ENCODE measurements at places on chromosomes 7 and 10.
A peak's percentile ranks its signal among the peaks of the same experiment; 100 is the strongest.

GRCh38 chr7:73451780-73452398, 18.3 kb downstream of the FZD9 start:
- peak; percentile 59 for DNase-seq

GRCh38 chr10:73647875-73648651, 6.8 kb upstream of the MYOZ1 start:
- no peak for DNase-seq

- DNase-seq: no peak
Observed at GRCh38 chr10:4704034-4704545, 121.9 kb upstream of the AKR1E2 start.

DNA sequence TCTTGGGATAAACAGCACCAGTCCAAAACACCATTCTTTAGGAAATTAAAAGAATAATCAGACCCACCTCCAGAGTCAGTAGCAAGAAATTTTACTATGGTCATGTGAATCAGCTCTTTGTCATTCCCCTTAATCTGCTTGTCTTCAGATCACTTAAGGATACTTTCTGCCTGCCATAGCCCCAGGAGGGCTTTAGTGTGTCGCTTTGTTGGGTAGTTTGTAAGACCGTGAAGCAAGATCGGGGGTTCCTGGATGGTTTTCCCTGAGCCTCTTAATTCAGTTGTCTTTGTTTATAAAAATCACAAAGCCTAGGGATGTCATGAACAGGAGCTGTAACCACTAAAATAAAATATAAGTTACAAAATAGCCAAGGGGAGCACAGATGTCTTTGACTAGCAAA, 223.6 kb downstream of the RELN start:
- no peak for DNase-seq

- DNase-seq: no peak
Observed at GRCh38 chr7:84744385-84744784, 442.5 kb downstream of the SEMA3D start.

GRCh38 chr10:784403-785088, 95.1 kb upstream of the DIP2C start:
- DNase-seq: no peak

DNA sequence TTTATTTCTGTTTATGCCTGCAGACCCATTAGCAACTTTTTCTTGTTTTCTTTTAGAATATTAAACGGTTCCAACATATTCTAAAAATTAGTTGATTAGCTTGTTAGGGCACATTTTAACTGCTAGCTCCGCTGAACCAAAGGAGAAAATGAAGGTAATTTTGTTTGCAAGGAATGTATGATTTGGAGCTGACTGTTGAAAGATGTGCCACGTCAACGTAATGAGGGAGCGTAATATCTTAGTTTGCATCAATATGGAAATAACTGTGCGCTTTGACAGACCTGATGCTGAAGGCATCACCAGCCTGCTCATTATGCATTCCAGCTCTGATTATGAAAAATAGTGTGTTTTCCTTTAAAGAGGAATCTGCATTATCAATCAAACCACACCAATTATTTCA, 102.0 kb upstream of the CTBP2 start:
- DNase-seq: no peak

DNA sequence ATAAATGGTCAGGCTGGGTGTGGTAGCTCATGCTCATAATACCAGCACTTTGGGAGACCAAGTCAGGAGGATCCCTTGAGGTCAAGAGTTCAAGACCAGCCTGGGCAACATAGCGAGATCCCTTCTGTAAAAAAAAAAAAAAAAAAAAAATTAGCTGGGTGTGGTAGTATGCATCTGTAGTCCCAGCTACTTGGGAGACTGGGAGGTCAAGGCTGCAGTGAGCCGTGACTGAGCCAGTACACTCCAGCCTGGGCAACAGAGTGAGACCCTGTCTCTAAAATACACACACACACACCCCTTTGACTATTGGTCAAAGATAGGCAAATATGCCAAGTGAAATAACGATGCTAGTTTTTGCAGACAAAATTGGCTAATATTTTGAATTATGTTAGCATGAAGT, 80.6 kb downstream of the IGF2BP3 start:
- no peak for DNase-seq

DNA sequence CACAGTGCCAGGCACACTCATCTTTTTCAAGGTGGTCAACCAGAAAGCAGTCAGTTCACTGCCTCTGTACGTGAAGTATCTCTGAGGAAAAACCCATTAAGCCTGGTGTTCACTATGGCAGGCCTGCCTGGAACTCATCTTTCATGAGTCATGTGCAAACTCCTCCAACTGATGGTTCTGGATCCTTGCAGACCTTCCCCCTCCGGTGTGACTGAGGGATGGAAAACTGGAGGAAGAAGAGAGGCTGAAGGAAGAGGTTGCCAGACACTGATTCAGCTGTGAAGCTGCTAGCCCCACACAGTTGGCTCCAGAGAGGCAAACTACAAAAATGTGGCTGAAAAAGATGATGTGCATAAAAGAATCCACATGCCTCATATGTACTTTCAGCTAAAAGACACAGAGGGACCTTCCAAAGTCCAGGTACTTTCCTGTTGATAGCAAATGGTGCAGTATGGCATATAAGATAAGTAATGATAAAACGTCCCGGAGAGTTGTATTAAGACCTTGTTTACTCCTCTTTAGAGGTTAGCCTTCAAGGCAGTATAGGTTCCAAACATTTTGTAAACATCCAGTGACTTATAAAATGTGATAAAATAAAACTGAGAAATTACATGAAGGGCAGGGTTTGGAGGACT, 2.7 kb downstream of the CYP3A5 start:
- no peak for DNase-seq

DNA sequence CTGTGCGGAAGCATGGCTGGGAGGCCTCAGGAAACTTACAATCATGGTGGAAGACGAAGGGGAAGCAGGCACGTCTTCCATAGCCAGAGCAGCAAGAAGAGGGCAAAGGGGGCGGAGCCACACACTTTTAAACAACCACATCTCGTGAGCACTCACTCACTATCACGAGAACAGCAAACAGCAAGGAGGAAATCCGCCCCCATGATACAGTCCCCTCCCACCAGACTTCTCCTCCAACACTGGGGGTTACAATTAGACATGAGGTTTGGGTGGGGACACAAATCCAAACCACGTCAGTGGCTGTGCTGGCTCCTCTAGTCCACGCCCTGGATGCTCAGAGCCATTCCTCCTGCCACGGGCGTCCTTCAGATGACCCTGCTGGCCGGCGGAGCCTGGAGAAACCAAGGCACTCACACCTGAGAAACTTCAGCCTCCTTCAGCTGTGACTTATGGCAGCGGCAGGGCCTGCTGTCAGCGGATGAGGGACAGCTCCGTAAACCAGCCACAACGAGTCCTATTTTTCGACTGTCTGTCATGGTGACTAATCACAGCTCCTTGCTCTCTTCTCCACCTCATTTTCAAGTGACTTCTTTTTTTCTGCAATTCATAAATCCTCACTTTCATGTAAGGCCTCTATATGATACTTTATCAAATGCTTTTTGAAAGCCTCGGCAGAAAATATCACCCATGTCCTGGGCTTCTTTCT, 167.9 kb upstream of the PFKP start:
- no peak for DNase-seq

DNA sequence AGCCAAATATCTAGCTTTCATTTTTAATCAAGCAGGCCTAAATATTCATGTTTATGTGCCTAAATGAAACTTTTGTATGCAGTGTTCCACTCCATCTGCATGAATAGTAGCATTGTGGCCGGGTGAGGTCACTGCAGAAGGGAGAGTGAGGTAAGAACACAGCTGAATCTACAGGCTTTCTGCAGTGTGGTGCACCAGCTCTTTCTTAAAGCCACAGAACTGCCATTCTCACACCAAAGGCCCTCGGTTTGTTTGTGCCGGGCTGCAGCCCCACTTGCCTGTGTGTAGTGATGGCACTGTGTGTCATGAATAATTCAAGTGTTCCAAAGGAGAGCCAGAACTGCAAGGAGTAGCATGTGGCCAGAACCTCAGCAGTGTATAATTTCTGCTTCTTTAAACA, 204.1 kb downstream of the TRIL start:
- no peak for DNase-seq

DNA sequence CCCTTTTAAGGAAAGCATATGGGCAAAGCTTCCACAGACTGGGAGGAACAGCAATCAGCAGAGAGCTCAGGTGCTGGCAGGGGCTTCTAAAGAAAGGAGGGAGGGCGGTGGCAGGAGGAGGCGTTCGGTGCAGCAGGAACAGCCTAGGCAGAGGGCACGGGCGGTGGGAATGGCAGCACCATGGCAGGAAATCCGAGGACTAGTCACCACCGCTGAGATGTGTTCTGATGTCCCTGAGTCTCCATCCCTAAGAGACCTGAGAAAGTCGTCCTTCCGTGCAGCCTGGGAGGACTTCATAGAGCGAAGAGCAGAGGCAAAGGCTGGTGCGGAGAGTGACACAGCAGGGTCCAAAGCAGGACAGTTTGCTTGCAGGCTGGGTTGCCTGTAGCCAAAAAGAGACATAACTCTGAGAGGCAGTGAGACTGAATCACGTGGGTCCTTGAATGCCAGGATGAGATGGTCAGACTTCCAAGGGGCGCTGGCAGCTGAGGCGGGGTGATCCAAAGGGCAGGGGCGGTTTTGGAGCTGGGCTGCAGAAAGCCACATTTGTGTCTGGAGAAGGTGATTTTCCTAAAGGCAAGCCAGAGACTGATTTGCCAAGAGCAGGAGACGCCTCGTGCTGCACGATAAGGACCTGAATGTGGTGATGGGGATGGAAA, 35.8 kb upstream of the GRID1 start:
- no peak for DNase-seq

DNA sequence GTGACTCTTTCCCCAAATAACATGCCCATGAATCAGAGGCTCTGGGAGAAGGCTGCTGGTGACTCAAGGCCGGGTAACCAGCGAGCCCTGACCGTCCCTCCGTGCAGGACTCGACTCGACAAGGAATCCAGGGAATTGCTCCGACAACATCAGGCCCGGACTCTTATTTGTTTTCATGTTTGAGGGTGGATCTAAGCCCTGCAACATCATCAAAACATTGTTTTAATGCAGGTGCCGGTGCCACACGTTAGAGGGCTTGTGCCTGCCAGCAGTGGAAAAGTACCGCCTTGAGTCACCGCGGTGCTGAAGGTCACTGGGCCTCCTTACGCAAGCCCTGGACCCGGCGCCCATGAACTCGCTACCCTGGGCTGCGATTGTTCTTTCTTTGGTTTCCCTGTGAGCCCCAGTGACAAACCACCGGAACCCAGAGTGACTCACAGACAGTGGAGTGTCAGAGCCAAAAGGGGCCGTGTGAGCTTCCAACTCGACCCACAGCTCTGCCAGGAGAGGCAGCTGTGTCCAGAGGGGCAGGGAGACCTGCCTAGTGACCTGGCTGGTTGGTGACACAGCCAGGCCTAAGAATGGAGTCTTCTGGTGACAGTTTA, 139.4 kb upstream of the SHH start:
- DNase-seq: no peak

DNA sequence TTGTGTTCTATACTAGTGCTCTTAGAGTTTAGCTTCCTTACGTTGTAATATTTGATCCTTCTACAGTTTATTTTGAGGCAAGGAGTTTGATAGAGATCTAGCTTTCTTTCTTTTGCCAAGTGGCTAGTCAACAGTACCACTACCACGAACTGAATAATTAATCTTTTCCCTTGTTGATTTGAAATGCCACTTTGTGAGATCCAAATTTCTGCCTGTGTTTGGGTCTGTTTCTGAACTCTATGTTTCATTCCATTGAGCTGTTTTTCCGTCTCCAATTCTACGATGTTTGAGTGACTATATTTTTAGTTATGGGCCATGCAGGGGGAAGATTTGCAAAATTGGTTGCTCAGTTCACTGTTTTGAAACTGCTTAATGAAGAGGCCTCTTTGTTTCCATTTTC, 134.7 kb downstream of the KIAA1217 start:
- no peak for DNase-seq

DNA sequence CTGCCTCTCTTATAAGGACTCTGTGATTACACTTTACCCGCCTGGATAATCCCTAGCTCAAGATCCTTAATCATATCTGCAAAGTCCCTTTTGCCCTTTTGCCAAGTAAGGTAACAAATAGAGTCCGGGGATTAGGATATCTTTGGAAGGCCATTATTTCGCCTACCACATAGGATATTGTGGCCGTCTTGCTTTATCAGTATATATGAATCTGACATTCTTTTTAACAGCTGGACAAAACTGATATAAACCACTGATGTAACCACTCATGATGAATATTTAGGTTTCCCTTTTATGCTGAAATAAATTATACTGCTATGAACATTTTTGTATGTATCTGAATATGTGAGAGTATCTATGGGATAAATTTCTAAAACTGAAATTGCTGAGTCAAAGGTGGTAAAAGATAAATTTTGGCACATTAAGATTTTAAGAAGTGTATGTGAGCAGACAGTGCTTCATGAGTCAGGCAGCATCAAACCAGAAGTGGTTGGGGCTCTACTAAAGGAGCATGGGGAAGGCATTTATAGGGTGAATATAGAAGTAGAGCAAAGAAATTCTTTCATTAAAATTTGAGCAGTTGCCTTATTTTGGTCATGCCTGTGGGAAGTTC, 44.7 kb downstream of the AVL9 start:
- no peak for DNase-seq

- DNase-seq: peak; percentile 83
Observed at GRCh38 chr10:71319042-71319799, at the start of gene SLC29A3. SLC29A3 (plus strand) TSS chr10:71319259; CDS start chr10:71319310, 51 bp downstream.

- no peak for DNase-seq
Observed at GRCh38 chr10:107741971-107742370, 577.5 kb upstream of the SORCS1 start.
